ENCODE measurements at places on chromosomes 11 and 22.

GRCh38 chr22:39415506-39415905 lies 15.9 kb downstream of the TAB1 start:
- no peak for DNase-seq

DNA sequence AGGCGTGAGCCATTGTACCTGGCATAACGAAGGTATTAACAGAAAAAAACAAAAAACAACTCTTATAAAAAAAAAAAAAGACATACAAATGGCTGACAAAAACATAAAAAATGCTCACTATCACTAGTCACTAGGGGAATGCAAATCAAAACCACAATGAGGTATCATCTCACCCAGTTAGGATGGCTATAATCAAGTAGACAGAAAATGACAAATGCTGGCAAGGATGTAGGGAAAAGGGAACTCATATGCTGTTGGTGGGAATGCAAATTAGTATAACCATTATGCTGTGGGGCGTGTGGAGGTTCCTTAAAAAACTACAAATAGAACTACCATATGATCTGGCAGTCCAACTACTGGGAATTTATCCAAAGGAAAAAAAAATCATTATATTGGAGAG lies 17.0 kb downstream of the THY1 start:
- DNase-seq = no peak

DNA sequence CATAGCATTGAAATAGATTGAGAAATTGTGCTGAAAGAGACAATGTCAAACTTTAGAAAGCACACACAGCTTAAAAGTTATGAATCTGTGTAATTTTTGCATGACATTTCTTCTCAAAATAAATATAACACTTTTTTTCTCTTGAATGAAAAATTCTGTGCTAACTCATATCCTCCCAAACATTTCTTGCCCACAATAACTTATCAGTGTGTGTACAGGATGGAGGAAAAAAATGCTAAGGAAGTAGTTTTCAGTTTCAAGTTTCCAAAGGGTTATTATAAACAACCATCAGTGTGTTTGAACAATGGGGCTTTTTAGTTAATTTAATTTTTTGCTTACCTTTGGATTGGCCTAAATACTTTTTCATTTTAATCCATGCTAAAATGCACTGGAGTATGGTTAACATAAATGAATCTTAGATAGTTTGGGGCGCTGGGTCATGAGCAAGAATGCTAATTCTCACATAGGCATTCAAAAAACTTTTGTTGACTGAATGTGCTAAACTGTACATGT lies 82.9 kb upstream of the ARHGAP20 start:
- DNase-seq = no peak

DNA sequence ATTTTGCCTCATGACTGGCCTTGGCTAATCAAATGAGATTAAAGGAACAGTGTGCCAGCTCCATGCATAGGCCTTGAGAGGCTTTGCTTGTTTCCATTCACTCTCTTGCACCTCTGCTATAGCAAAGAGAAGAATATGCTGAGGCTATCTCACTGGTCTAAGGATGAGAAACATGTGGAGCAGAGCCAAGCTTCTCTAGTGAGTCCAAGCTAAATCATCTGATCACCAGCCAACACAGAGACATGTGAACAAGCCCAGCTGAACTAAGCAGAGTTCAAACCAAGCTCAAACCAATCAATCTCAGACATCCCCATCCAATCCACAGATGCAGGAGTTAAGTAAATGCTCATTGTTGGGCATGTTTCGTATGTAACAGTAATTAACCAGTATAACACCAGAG lies 69.4 kb upstream of the API5 start:
- no peak for DNase-seq

All from stimulated activated CD8-positive, alpha-beta memory T cell treated with anti-CD3 and anti-CD28 coated beads, Interleukin-15, amount 100 ng/mL, for 48 hours (primary cell).